ENCODE measurements at places on chromosomes 2 and 18. TPM values are rescaled to one million over a fixed set of nuclear protein-coding genes. Genes with fewer than 3 reads are reported as not detected.
A peak's percentile ranks its signal among the peaks of the same experiment; 100 is the strongest.

Gene FEV
- not detected for total RNA-seq

Gene ERICH2
- not detected for total RNA-seq

GRCh38 chr2:158618891-158619490 is 162.2 kb downstream of the PKP4 start:
- no peak for DNase-seq

DNA sequence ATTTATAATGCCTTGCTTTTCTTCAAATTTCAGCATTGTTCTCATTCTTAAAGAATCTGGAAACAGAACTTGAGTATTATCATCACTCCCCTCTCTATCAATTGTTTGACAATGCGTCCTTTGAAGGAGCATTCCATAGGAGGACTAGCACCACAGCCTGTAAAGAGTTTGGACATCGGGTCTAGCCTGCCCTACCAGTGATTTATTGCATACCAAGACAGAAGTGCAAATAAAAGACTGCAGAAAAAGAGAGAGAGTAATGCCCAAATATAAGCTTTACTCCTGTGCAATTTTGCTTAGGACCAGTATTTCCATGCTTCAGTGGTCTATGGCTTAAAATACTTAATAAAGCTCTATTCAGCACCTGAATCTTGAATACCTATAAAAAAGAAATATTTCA is 55.4 kb upstream of the MAP2 start:
- no peak for DNase-seq

- no peak for DNase-seq
Observed at GRCh38 chr2:127321303-127321702, 27.4 kb upstream of the ERCC3 start.

GRCh38 chr2:233062451-233062850 is 2.3 kb downstream of the INPP5D start:
- DNase-seq: no peak

- peak; percentile 89 for DNase-seq
Observed at GRCh38 chr18:9914584-9915290, 921 bp downstream of the VAPA start.

DNA sequence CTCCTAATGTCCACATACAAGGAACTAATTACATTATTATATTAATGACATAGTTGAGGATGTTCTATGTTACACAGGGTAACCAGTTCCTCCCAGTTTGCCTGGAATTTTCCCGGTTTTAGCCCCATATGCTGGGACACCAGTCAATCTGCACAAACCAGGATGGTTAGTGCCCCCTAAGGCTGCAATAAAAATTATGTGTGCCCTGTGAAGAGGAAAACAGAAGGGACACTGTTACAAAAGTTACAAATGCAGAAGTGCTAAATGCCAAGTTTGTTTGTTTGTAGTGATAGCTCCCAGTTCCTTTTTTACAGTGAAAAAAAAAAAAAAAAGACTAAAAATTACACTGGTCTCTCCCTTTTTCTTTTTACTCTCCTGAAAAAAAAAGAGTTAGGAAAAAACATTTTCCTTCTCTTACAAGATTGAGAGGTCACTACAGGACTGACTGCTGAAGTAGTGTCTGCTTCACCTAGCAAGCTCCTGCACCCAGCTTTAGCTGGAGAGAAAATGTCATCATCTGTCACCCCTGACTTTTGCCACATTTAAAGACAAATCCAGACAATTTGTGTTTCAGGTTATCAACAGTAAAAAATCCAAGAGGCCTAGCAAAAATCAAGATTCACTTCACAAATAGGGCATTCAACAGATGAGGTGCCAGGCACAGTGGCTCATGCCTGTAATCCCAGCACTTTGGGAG is 3.2 kb downstream of the ANKRD44 start:
- no peak for DNase-seq

- no peak for DNase-seq
Observed at GRCh38 chr2:65658881-65659280, 226.5 kb upstream of the SPRED2 start.

DNA sequence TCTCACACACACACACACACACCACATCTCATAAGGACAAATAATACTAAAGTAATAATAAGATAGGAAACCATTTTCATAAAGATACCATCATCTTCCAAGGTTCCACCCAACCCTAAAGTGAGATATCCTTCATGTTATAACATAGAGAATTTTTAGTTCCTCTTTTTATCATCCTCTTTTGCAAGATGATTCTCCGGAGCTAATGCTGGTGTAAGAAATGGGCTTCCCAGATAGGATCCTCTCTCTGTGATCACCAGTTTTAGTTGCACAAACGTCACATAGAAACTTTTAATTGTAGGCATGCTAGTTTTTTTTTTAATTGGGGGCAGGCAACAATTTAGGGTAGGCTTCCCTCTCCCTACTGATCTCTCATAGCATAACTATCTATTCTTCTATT is 49.6 kb downstream of the ARHGAP25 start:
- DNase-seq: no peak

GRCh38 chr2:165678882-165679281 is 115.2 kb downstream of the GALNT3 start:
- DNase-seq: no peak

Measured in Right ventricle myocardium inferior (tissue), 1 donor.